Activated T-cell treated with anti-CD3 and anti-CD28 coated beads, Interleukin-2, amount 50 U/mL, for 4 hours (primary cell): ENCODE measurements at places on chromosomes 6 and 20. TPM values are rescaled to one million over a fixed set of nuclear protein-coding genes. Genes with fewer than 3 reads are reported as not detected.

TULP1 gene
- total RNA-seq = not detected

GRCh38 chr6:33093855-33094254 lies 18.1 kb downstream of the HLA-DPB1 start:
- no peak for DNase-seq

PSMB8 gene
- total RNA-seq = 337 TPM

DNA sequence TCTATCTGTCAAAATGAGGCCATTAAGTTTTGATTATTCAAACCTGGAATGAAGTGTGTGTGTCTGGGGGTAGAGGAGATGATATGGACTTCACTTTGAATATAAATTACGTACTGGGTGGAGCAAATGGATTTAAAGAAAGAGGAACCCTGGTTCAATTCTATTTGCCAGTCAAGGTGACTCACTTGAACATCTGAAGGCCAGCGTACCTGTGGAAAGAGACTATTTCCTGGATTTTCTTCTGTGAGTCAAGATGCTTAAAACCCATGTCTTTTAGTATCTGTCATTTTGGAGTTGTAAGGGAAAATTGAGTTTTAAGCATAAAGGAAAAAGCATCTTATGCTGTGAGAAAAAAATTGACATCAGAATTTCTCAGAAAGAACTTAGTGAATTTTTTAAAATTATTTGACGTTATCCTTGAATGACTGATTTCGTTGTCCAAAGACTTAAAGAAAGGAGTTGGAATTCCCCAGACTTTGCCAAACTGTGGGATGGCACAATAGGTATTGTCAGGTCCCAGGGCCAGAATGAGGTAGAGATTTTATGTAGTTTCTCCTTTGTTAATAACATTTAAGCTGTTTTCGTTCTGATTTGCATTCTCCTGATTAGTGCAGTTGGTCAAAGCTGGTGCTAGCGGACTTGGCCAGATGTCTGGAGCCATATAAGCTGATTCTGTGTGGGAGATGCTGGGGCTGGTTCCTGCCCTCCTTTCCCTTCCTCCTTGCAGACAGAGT lies 2.4 kb upstream of the PPP1R14C start:
- no peak for DNase-seq

GRCh38 chr6:166567107-166567506 lies 19.4 kb downstream of the RAMACL start:
- no peak for DNase-seq

HAO1 gene
- total RNA-seq = not detected

IL17F gene
- total RNA-seq = 1.8 TPM

MEA1 gene
- total RNA-seq = 95.7 TPM

DNA sequence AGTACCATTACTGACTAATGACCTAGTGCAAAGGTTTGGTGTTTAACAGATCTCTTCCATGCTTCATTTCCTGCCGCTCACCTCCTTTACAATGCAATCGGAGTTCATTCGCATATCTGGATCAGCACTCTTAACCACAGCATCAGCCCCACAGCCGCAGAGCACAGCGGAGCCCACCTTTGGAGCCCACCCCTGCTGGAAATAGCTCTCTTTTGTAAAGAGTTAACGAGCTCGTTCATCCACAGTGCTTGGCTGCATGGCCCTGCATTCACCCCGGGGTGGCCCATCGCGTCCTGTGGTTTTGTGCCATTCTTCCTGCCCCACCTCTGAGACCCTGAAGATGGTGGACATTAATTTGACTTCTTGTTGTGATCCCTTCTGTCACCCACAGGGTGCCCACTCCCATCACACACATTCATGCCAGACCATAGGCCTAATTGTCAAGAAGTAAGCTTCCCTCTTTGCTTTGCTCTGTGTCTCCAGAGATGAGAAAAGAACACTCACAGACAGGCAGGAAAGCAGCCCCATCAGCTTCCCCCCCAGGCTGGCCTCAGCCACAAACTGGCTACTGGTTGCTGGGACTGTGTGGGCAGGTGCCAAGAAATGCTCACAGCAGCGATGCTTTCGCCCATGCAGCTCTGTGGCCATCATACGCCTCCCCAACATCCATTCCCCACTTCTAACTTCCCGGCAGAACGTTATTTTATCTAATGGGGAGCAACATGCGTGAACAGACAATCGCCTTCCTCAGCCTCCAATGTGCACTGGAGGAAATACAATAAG lies 167.0 kb downstream of the LRFN2 start:
- no peak for DNase-seq

DNA sequence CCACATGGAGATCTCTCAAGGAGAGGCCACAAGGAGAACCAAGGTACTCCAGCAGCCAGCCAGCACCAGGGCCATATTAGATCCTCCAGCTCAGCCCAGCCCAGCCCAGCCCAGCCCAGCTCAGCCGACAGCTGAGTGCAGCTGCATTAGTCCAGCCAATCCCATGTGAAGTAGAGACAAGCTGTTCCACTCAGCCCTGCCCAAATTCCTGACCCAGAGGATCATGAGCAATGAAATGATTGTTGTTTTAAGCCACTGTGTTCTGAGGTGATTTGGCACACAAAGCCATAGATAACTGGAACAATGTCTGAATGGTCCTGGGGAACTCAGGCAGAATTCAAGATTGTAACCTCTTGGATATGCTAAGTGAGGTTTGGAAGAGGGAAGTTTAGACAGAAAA lies 59.5 kb upstream of the BMP2 start:
- no peak for DNase-seq

DNA sequence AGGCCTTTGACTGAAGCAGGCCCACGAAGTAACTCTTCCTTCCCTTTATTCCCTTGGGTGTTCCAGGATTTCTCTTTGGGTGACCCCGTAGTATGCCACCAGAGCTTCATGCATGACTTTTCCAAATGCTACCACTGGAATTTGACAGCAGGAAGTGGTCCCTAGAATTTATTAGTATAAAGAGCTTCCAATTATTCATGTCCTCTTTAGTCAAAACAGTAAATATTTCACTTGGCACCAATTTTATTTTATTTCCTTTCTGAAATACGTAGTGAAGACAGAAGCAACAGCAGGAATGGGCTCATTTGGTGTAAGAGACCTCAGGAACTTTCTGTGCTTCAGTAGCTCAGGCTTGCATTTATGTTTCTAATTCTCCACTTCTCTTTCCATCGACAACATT lies 151.3 kb downstream of the LCA5 start:
- no peak for DNase-seq

DNA sequence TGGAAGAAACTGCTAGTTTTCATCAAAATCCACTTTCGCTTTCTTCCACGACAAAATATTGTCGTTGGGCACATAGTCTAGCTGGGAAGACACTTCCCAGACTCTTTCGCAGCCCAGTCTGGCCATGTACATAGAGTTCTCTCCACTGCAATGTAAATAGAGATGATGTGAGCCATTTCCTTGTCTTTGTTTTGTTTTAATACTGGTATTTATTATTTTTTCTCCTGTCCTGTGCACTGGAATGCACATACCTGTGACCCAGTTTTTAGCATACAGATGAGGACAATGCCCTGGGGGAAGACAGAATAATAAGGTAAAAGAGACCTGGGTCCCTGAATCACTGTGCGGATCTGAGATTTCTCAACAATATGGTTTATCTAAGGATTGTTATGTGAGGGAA lies 149.5 kb upstream of the BMP5 start:
- no peak for DNase-seq

DNA sequence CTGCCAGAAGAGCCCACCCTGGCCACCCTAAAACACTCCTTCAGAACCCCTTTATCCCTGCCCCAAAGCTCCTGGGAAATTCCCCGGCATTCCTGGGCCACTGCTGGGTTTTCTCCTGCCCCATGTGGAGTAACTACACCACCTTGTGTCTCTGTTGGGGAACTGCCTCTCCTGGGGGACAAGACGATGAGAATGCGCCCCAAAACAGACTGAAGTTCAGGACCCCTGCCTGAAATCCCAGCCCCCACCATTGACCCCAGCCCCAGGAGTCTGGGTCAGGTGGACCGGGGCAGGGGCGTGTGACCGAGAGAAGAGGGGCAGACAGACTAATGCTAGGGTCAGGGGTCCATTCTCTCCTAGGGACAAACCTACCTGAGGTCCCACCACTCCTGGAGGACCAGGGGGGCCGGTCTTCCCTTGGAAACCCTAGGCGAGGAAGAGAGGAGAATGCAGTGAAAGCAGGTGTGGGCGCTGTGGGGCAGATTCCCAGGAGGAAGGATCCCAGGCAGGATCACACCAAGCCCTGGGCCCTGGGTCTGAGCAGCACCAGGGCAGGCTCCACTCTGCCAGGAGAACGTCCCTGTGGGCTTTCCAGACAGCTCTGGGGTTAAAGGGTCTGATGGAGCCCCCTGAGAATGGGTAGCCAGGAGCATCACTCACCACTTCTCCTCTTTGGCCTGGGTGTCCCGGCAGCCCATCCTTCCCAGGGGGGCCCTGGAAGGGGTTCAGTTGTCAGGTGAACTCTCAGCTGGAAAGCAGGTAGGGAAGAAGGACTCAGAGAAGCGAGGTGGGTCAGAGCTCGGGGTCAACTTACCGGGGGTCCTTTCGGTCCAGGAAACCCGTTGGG lies 19.4 kb downstream of the COL11A2 start:
- no peak for DNase-seq

DNA sequence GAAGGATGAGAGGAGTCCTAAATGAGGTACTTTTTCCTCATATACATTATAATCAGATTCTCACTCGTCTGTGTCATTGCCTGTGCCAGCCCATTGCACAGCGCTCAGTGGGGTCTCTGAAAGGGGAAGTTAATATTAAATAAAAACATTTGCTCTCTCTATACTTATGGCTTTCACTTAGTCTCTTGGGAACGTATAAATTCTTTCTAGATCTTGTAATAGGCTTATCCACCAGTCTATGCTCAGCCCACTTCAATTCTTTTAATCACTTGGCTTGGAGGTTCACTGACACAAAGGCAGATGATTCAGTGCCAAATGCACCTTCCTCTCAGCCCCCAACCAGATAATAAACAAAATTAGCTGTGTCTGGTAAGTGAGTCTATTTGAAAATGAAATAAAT lies 164.3 kb upstream of the OGFRL1 start:
- DNase-seq = no peak

- DNase-seq = no peak
Measured at GRCh38 chr6:141403827-141404226, 728.9 kb upstream of the GJE1 start.

GRCh38 chr20:57476641-57477461 lies 48.1 kb downstream of the CTCFL start:
- no peak for DNase-seq

CCN2 gene
- total RNA-seq = 0.32 TPM

- DNase-seq = no peak
Measured at GRCh38 chr6:127219869-127220268, 46.8 kb upstream of the RNF146 start.

MAPK13 gene
- 61.0 TPM for total RNA-seq

DNA sequence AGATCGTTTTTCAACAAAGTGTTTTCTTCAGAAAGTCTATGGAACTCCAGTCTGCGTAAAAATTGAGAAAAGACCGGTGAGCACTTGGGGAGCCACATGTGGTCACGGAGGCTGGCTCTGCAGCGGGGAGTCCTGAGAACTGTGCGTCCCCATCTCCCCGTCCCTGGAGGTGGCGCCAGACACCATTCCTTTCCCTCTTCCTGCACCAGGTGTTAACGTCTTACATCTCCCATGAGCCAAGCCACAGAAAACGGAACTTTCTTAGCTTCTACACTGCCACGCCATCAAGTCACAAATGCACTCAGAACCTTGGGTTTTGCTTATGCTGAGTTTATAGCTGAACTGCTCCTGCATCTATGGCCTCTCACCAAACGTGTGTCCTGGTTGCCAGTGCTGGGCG lies 62.6 kb downstream of the GINS1 start:
- DNase-seq = no peak

OPRM1 gene
- total RNA-seq = not detected

GRCh38 chr6:44850312-44850711 lies 462.8 kb downstream of the CDC5L start:
- no peak for DNase-seq

GRCh38 chr6:10847684-10848083 lies 9.3 kb upstream of the MAK start:
- DNase-seq = no peak

- peak; percentile 55 for DNase-seq
Measured at GRCh38 chr6:143536866-143537691, 25.6 kb upstream of the FUCA2 start.

- DNase-seq = no peak
Measured at GRCh38 chr6:96301023-96301422, 220.6 kb upstream of the UFL1 start.

GRCh38 chr6:100344761-100345160 lies 120.0 kb downstream of the SIM1 start:
- DNase-seq = no peak

DNA sequence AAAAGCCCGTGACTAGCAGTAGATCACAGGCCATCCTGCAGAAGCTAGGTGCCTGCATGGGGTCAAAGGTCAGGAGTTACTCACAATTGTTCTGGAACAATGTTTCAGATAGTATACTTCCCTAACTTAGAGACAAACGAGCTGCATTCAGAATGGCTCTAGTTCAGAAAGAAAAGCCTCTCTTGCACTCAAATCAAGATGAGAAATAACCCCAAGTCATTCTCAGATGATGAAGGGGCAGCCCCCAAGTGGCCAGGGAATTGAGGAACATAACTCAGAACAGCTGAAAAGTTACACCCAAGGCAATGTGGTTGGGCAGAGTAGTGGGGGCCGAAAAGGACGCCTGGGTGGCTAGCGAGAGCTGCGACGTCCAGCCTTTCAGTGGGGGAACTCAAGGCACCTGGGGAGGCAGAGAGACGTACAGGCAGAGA lies 27.8 kb downstream of the FYN start:
- no peak for DNase-seq

CRISP2 gene
- not detected for total RNA-seq

GRCh38 chr6:5866547-5867051 lies 140.1 kb downstream of the NRN1 start:
- DNase-seq = no peak

TLDC2 gene
- not detected for total RNA-seq

SALL4 gene
- 0.22 TPM for total RNA-seq

DNA sequence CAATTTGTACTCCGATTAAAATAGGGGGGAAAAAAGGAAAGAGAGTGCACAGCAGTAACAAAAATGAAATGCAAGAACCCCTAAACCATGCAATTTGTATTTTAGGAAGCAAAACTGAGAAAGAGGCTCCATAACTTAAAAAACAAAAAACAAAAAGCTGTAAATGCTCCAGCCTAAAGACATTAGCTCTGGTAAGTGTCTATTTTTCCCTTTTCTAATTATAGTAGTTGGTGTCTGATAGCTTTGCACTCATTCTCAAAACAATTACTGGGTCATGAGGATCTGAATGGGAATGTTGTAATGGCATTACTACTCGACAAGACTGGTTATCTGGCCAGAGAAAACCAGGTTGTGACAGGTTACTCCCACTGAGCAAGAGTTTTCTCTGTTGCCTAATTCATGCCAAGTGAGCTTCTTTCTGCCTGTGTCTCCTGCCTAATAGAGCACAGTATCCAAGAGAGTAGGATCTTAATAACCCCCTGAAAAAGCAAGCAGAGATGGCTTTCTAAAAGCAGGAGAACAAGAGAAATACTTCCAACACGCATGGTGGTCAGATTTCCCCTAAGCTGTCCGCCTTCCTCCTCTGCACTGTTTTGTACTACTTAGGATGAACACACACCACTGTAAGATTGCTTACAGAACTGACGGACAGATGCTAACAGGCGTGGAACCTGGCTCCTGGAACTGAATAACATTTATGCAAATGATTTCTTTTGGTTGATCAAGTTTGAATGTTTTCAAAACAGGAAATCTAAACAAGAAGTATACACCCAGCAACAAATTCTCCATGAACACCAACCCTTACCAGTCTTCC lies 86.4 kb downstream of the FKBP5 start:
- DNase-seq = no peak

GRCh38 chr20:22684072-22684762 lies 99.8 kb upstream of the FOXA2 start:
- DNase-seq = no peak
